Effector CD4-positive, alpha-beta T cell (primary cell): ENCODE measurements at places on chromosomes 3 and 15.

DNA sequence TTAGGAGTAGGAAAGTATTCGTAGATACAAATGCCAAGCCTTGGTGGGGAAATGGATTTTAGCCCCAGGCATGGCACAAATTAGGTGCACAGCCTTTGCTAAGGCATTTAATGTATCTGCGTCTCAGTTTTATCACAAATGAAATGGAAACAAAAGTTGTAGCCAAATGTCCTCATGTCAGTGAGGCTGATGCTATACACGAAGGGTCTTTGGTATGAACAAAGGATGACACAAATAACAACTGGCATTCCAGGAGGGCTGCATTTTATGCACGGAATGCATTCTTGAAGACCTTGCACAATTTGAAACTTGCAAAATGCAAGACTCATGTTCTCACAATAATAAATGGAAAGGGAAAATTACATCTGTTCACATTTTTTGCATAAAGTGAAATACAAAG is 181.9 kb downstream of the SV2B start:
- DNase-seq, result no peak

- DNase-seq, result no peak
Observed at GRCh38 chr3:67946436-67946835, 292.0 kb upstream of the SUCLG2 start.

DNA sequence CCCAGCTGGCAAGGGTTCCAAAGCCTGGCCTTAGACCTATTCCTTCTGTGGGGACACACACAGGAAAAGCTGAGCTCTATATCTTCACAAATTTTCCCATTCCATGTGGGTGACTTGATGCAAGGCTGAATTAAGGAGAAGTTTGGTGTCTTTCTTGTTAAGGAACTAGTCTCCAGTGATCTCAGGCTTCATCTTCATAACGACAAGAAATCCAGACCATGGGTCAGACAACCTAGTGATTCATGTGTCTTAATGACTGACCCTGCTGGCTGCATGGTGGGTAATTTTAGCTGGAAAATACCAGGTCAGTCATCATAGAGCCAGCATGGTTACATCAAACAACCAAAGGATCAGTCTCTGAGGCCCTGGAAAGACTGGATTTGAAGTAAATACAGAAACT is 112.7 kb upstream of the SLC4A7 start:
- DNase-seq, result no peak

- no peak for DNase-seq
Observed at GRCh38 chr3:88188436-88188835, 38.7 kb downstream of the C3orf38 start.

DNA sequence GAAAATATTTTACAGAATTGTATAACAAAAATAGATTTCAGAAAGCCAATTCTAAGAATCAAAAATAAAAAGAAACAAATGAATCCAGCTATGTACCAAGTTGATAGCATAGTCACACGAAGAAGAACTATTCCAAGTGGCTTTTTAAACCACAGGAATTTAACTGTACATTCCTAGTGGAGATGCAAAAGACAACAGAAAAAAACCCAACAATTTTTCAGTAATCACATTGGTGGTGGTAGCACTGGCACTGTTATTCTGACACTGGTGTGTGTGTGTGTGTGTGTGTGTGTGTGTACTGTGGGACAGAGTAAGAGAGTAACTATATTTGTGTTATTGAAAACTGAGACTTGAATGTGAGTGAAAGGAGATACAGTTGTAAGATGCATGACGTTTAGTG is 9.1 kb downstream of the BFSP2 start:
- no peak for DNase-seq

GRCh38 chr15:28023422-28023821 is 75.7 kb downstream of the OCA2 start:
- DNase-seq, result no peak

DNA sequence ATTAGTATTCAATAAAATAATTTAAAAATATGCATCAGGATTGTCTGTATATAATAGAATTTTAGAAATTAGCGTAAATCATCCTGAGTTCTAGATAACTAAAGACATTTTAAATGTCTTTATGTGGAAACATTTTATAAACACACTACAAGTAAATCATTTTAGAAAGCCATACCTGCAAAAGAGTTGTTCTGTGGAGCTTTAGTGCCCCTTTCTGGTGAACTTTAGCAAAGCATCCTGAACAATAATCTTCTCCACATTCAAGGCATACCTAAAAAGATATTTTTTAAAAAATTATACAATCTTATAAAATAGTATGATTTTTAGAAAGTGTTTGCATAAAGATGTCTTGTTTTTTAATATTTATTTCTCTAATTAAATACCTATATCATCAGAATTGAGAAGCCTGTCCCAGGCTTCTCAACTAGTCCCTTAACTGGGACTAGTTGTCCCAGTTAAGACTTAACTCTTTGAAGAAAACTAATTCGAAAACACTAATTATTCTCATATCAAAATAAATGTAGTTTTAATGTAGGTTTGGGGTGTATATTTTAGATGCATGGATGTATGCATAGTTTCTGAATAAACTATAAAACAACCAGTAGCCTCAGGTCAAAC is 29.7 kb downstream of the ZBBX start:
- no peak for DNase-seq

DNA sequence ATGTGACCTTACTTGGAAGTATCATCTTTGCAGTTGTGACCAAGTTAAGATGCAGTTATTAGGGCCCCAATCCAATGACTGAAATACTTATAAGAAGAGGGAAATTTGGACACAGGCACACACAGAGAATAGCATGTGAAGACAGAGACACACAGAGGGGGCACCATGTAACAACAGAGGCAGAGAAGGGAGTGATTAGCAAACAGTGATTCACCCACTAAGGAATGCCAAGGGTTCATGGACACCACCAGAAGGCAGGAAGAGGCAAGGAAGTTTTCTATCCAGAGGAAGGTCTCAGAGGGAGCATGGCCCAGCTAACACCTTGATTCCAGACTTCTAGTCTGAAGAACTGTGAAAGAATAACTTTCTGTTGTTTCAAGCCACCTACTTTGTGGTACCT is 25.0 kb downstream of the SIDT1 start:
- DNase-seq, result no peak

- DNase-seq, result no peak
Observed at GRCh38 chr15:77646104-77646694, 13.5 kb upstream of the LINGO1 start.

DNA sequence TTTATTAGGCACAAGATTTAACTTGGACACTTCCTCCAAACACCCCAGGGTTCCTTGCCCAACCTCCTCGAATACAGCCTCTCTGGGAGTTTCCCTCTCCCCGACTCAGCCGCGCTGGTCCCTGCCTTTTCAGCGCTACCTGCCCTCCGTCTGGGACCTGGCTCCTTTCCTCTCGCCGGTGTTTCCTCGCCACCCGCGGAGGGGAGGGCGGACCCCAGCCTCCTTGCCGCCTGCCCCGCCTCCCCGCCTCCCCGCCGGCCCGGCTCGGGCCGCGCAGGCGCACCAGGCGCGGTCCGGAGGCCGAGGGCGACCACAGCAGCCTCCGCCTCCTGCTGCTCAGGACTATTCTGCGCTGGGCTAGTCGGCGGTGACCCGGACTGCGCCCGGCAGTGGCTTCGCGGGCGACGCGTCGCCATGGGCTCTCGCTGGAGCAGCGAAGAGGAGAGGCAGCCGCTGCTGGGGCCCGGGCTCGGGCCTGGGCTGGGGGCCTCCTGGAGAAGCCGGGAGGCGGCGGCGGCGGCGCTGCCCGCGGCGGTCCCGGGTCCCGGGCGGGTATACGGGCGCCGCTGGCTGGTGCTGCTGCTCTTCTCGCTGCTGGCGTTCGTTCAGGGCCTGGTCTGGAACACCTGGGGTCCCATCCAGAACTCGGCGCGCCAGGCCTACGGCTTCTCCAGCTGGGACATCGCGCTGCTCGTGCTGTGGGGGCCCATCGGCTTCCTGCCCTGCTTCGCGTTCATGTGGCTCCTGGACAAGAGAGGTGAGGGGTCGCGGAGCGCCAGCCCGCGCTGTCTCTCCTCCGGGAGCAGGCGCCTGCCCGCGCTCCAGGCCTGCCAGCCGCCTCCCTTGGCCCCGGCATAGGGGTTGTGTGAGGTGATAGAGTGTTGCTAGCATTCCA is at the start of gene SLC49A4:
Gene SLC49A4 (plus strand): TSS at position 291 of the 895 bp plus-strand sequence. CDS start 124 bp downstream, at position 415.
- DNase-seq, result peak; percentile 55

GRCh38 chr3:153099131-153099530 is 62.9 kb upstream of the RAP2B start:
- no peak for DNase-seq

DNA sequence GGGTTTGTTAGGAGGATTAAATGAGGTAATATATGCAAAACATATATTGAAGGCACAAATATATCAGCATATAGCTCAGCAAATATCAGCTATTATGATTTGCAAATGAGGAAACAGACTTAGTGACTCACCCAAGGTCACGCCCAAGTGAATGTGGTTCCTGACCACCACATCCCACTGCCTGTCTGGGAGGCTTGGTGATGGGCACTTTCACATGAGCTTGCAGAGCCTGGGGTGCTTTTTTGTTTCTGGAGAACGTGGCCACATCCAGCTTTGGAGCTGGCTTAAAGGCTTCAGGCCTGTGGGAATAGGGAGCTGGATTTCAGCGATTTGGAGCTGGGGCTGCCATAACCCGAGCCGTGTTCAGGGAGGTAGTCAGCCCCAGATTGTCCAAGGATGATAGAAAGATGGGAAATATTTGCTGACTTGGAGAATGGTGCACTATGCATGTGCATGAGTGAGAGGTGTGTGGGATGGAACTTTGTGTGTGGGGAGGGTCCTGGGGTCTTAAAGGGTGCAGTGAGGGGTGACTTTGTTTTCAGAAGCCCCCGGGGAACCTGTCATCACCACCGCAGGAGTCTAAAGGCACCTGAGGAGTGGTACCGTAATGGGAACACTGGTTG is 12.0 kb upstream of the FGD5 start:
- no peak for DNase-seq

DNA sequence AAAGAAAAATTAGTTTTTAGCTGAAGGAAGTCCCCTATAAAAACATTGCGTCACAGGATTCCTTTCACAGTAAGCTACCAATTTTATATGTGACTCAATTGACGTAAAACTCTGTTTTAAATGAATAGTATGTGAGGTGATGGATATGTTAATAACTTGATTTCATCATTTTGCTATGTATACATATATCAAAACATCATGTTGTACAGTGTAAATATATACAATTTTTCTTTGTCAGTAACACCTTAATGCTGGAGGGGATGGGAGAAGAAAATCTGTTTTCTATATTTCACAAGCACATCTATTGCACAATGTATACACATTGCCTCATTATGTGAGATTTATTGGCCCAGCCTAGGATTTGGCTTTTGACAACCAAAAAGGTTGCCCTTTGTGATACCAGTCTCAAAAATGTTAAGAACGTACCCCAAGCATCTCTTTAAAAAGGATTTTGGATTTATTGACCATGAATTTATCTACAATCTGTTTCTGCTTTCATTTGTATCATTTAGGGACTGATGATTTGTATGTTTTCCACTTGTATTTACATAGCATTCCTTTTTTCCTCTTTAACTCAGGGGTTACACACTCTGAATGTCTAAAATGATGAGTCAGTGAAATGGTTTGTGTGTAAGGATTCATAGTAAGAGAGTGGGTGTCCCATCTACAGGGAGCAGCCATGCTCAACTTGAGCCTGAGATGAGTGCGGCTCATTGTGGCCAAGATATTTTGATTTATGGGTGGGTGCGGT is 62.6 kb downstream of the CRTC3 start:
- no peak for DNase-seq

DNA sequence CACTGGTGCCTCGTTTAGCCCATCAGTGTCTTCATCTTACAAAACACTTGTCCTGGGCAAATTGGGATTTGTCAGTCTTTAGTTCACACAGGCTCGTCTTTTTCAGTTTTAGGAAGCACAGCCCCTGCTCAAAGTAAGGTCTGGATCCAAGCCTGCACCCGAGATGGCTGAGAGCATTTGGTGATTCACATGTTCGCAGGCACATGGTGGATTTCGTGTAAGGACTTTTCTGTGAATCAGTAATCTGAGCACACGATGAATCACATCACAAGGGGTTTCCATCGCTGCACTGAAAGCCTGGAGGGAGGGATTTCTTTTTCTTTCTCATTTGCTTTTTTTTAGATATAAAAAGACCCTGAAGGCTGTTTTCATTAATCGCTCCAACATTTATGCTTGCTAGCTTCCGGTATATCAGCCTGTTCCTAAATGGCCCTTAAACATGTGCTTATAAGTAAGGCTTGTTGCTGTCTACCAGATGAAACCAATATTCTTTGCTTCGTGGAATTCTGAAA is 435.6 kb upstream of the ATP10A start:
- no peak for DNase-seq

GRCh38 chr15:25368850-25369249 is 70.0 kb downstream of the UBE3A start:
- no peak for DNase-seq

GRCh38 chr3:9866639-9867038 is 13.4 kb downstream of the CIDEC start:
- no peak for DNase-seq

DNA sequence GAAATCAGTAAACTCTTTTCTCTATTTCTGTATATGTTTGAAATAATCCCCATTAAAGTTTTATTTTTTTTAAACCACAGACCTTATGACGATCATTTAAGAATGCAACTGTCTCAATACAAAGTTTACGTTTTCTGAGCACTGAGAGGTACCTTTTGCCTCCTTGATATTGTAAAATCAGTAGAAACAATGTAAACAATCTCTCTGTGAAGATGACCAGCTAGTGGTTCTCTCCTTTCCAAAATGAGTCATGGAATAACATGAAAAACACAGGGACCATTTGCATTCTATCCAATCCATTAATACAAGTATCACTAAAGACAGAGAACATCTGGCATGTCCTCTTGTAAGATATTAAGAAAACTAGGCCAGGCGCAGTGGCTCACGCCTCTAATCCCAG is 48.8 kb downstream of the RAD18 start:
- no peak for DNase-seq

DNA sequence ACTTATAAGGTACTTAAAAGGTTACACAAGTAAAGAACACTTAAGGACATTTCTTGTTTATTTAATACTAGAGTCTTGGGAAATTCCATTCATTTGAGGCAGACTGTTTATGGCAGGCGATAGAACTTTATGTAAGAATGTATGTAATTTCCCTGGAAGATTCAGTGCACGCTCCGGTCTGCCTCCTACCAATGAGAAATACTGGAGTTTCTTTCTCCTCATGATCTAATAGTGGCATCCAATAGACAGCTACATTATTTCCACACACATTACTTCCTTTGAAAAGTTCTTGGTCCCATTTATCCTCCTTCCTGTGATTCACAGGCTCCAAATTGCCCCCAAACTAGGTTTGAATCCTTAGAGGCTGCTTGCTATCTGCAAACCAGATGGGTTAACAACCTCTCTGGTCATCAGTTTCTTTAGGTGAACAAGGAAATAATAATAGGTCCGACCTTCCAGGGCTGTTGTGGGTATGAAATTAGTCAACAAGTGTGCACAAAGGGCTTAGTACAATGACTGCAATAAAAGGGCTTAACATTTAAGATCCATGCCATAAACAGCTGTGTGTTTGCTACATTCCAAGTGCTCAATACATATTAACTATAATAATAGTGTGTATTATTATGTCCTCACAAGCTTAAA is 30.7 kb downstream of the EIF4E3 start:
- no peak for DNase-seq

DNA sequence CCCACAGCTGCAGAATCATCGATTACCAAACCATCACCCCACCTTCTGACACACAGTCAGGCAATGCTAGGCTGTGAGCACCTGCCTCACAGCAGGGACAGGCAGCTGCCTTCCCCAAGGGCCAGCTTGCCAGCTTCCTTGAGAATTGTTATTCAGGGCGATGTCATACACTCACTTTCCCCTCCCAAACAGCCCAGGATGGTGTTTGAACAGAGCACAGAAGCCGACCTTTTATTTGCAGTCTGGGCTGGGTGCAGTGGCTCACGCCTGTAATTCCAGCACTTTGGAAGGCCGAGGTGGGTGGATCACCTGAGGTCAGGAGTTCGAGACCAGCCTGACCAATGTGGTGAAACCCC is 84.5 kb upstream of the HERC1 start:
- DNase-seq, result no peak
